Stimulated activated CD8-positive, alpha-beta memory T cell treated with anti-CD3 and anti-CD28 coated beads, Interleukin-7, amount 100 ng/mL, for 1 hour (primary cell): ENCODE measurements at places on chromosomes 12 and 14.

GRCh38 chr12:78540606-78541336, 323.8 kb upstream of the SYT1 start:
- no peak for DNase-seq

DNA sequence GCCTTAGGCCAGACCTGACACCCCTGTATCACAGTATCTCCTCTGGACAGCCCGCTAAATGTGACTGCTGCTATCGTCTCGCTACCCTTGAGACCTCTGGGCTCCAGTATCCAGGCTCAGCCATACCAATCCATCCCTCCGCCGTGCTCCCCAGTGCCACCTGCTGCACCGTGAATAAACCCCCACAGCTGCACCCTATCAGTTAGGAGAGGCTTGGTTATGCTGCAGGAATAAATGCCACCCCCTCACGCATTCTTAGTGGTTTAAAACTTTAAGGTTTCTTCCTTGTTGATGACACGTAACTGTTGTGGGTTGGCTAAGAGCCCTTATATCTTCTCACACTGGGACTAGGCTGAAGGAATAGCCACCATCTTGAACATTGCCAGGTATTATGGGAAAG, 12.1 kb downstream of the CCDC63 start:
- DNase-seq: no peak

GRCh38 chr12:80353254-80353653, 90.8 kb upstream of the PTPRQ start:
- DNase-seq: no peak

- DNase-seq: no peak
Measured at GRCh38 chr12:90091809-90092208, 383.2 kb upstream of the ATP2B1 start.
